Urothelium cell line (cell line): ENCODE measurements at places on chromosomes 12 and 14.

DNA sequence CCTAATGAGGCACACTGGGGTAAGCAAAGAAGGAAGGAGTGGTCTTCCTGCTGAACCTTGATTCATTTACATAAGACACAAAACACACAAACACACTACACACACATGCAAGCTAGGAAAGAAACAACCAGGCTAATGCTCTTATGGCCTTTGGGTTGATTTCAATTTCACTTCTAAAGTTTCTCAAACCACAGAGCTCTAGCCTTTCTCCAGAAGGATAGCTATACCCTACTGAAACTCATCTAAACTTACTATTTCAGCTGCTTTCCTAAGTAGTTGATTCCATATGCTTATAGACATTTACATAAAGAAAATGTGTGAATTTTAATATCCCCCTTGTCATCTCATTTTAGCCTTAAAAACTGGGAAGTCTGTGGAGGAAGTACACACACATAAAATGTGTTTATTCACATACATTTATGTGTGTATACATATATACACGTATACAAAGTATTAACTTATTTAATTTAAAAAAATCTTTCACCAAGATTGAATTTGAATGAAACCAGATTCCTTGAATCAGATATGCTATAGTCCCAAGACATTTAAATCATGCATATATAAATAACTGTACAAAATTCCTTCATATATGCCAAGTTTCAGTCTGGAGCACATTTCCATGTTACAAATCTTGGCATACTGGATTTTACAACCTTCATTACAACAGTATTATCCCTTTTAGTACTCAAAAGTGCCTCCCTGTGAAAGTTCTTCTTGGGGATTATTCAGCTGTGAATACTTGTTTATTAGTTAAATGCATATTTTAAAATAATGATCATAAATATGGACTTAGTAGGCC is 231.8 kb upstream of the NPAS3 start:
- DNase-seq: no peak

GRCh38 chr12:43776498-43776897 is 17.7 kb downstream of the IRAK4 start:
- DNase-seq: peak; percentile 17

GRCh38 chr12:96258104-96258961 is 64.2 kb downstream of the ELK3 start:
- DNase-seq: no peak

- no peak for DNase-seq
Measured at GRCh38 chr14:103385929-103386712, 906 bp downstream of the MARK3 start.

DNA sequence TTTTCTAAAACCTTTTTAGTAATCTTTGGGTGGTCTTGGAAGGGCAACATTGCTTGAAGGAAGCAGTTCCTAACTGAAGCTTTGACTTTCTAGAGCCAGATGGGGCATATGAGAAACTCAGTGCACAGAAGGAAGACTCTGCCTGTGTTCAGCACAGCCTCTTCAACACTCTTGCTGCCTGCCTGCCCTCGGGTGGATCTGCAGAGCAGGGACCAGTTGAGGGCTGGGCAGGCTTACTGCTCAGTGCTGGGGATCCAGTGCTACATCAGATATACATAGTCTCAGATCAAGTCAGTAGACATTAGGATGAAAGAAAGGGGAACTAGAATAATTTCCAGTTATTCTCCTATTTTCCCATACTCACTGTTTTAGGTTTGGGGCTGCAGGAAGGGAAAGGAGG is 29.5 kb upstream of the TMX1 start:
- no peak for DNase-seq

DNA sequence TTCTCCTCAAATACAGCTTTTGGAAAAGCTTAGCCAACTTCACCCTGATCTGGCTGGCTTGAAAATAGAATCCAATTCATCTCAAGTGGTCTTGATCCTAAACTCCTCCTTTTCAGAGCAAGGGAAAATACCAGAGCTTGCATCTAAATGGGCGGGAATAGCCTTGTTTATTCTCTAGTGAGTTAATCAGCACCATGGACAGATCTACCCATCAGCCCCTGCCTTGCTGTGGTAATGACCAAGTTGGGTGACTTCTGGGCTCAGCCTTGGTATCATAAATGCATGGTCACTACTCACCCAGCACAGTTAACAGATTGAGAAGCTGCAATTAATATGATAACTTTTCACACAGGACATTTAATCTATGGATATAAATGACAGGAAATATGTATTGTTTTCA is 196.6 kb downstream of the GLT1D1 start:
- DNase-seq: peak; percentile 44

DNA sequence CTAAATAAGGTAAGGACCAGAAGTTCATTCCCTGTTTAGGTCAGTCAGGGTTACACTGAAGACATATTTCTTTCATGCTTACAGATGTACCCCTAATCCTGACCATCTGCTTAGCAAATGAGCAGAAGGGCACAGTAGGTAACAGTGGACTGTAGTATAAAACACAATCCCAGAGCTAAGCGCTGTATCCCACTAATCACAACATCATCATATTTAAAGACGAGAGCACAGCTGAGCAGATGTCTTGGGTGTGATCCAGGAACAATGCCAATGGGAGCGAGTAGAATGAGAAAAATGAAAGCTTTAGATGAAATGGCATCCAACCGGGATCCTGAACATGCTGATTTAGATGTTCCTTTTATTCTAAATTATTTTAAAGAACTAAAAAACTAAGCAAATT is 213.4 kb downstream of the CCER1 start:
- DNase-seq: no peak

- DNase-seq: no peak
Measured at GRCh38 chr12:85531341-85531740, 251.3 kb downstream of the ALX1 start.
